ENCODE measurements at places on chromosomes 3 and 15.

DNA sequence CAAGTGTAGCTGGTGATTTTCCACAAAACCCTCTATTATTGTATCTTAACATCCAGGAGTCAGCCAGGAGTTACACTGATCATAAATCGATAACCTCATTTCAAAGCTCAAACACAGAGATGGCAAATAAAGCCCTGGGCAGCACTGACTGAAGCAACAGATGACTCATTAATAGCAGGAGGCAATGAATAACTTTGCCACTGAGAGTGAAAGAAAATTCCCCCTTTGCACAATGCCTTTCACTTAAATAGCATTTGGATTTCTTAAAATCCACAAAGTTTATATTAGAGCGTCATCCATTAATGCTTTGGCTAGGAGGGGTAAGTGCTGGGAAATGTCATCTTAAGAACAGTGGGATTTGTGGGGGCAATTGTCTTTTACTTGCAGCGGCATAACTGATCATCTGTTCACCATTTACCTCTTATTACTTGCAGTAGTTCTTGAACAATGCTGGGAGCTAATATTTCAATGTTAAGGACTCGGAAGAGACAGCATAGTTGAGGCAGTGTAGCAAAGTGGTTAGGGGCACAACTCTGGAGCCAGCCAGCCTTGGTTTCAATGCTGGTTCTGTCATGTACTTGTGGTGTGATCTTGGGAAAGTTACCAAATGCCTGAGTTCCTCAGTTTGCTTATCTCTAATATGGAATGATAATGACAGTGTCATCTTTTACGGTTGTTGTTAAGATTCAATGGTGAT lies 630.4 kb upstream of the TBL1XR1 start:
- DNase-seq = no peak

- no peak for DNase-seq
Measured at GRCh38 chr3:124653071-124653796, 77.0 kb upstream of the UMPS start.

- DNase-seq = no peak
Measured at GRCh38 chr3:42229942-42230688, 35.9 kb downstream of the CCK start.

- no peak for DNase-seq
Measured at GRCh38 chr3:121165397-121165837, 257.4 kb downstream of the STXBP5L start.

DNA sequence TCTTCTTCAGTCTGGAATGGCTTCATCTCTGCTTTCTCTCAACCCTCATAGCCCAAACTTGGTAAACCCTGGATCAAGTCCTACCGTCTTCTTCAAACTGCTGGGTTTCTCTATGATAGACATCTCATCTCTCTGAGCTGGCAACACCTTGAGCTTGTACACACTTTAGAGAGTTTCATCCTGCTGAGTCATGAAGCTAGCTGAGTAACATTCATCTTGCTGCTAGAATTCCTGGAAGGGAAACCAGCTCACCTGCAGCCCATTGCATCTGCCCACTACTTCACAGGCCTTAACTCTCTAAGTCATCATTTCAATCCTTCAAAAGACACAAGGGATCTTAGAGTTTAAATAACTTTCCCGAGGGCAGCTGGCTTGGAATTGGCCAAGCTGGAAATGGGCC lies 175.5 kb upstream of the RORA start:
- no peak for DNase-seq

DNA sequence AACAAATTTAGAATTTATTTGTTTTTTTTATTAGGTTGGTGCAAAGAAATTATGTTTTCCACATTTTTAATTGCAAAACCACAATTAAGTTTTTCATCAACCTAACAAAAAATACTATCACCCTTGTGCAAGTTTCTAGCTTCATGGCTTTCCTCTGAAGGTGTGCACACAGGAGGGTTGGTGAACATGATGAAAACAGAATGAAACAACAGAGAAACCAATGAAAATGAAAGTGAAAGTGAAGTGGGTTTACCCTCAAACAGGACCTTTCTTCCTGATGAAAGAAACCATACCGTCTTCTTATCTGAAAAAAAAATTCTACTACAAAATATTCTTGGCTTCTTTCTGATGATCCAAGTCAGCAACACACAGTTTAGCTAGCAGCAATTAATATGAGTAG lies 71.9 kb upstream of the FEZF2 start:
- no peak for DNase-seq

DNA sequence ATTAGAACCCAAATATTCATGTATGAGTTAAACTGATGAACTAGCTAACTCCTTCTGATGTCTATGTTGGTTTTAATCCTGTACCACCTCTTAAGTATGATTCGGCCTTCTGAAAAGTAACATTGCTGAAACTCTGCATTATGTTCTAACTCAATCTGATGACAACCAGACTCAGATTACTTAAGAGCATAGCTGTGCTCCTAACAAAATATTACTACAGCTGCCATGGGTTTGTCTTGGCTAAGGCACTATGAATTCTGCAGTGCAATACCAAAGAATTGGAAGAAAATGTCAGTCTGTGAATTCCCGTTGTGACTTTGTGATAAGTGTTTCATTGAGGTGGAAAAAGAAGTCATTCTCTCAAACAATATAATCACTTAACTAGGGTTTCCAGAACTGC lies 224.4 kb downstream of the ZMAT3 start:
- DNase-seq = no peak

GRCh38 chr3:138945709-138946662 lies 951 bp downstream of the FOXL2 start:
- DNase-seq = no peak

- DNase-seq = no peak
Measured at GRCh38 chr15:23687143-23687470, at the start of gene NDN. NDN (minus strand) TSS chr15:23687305; CDS start chr15:23687217, 88 bp downstream.

DNA sequence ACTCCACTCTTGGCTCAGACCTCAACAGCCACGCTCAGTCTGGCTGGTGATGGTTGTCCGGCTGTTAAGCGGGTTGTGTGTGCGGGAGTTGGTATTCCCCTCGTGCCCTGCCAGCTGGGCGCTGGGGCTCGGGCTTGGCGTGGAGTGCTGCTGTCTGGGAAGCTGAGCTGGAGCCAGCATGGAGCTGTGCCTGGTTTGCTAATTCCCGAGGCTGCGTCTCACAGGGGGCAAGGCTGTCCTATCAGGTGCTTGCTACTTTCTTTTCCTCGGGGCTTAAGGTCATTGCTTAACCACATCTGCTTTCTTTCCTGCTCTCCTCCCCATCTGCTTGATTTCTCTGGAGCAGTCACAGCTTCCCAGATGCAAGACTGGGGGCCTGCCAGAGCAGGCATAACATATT lies 29.9 kb downstream of the PDIA5 start:
- no peak for DNase-seq

DNA sequence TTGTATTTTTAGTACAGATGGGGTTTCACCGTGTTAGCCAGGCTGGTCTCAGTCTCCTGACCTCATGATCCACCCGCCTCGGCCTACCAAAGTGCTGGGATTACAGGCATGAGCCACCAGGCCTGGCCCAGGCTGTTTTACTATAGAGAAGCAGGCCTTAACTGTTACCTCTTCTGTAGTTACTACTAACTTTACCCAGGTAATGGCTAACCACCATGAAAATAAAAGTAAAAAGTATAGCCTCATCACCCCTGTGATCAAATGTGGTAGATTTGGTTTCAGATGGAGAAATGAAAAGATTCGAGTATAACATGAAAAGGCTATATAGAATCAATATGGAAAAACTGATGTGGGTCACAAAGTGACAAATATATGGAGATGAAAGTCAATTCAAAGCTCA lies 210.1 kb downstream of the CD47 start:
- DNase-seq = no peak

GRCh38 chr3:99373846-99374210 lies 264.6 kb upstream of the COL8A1 start:
- DNase-seq = no peak

- no peak for DNase-seq
Measured at GRCh38 chr3:139764936-139765335, 87.2 kb upstream of the NMNAT3 start.

- no peak for DNase-seq
Measured at GRCh38 chr3:48926425-48927392, 8.1 kb downstream of the ARIH2 start.

DNA sequence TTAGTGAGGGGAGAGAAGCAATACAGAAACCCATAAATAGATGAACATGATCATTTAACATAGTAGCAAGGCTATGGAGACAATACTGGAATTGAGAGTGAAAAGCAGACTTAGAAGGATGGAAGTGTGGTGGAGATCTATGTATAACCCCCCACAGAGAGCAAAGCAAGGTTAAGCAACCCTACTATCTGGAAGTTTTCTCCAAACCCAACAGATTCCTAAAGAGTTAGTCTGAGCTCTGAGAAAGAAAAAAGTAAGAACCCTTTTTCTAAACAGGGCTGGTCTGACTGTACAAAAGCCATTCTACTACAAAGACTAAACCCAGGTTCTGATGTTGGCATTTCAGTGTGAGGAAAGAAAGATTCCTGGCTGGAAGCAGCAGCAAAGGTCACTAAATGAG lies 153.2 kb downstream of the WNT5A start:
- no peak for DNase-seq

DNA sequence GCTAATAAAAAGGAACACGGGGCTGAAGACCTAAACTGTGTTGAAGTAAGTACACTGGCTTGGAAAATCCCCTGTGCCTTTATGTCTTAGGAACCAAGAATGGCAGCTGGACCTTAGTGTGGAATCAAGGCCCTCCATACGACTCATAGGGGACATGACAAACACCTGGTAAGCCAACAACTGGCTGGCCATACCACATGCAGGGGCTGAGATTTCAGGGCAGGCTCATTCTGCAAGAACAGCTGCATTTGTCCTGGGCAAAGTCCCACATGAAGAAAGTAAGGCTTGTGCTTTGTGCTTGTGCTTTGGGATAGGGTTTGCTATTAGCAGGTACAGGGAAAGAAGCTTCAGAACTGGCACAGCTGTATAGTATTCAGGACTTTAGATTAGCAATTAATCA lies 18.0 kb downstream of the ETV5 start:
- DNase-seq = no peak

GRCh38 chr3:134300520-134300919 lies 49.9 kb upstream of the RYK start:
- DNase-seq = no peak

DNA sequence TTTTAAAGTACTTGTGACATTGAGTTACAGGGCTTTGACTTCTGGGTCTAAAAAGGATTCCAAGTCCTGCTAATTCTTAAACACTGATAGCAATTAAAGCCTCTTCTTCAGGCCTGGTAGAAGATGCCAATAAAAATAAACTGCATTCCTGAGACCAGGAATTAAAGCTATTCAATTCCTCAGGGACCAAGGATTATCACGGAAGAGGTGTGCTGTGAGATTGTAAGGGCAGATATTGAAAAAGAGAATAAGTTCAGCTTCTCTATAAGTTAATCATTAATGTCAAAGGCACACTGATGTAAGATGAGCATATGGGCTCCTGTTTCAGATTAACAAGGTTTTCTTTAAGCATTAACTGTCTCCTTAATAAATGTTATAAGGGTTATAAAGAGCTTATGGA lies 611.3 kb downstream of the SI start:
- DNase-seq = no peak

DNA sequence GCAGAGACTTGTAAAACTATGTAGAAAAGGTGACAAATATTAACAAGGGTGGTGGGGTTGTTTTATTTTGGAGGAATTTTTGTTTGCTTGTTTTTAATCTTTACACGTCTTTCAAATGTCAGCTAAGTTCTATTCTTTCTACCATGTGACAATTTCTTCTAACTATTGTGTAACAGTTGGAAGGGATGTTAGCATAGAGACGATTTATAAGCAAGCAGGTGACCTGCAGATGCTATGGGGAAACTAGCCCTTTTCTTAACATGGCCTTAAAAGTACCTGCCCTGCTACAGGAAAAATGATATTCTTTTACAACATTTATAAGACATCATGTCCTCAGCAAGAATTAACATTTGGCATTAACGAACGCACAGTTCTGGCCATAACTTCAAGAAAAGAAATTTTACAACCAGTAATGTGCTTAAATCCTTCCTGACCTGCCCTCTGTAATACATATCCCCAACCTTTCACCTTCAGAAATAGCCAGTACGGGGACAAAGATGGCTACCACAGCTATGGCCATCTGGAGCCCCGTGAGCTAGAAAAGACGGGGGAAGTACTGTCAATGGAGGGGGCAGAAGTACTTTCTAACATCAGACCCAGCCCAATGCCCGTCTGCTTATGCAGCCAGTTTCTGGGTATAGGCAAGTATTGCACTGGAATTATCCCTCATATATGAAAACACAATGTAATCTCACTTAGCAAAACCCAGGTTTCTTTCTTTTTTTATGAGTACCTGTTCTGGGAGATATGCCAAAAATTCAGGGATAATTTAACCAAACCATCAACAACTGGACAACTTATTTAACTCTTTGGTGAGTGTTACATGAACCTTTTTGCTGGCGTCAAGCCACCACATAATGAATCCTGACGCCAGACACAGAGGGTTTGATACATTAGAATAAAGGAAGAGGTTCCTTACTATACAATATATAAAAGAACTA lies 67.7 kb upstream of the NR2F2 start:
- no peak for DNase-seq

- DNase-seq = no peak
Measured at GRCh38 chr15:67307156-67307555, 52.6 kb downstream of the IQCH start.

- DNase-seq = no peak
Measured at GRCh38 chr15:59042041-59042440, 54.6 kb downstream of the RNF111 start.

DNA sequence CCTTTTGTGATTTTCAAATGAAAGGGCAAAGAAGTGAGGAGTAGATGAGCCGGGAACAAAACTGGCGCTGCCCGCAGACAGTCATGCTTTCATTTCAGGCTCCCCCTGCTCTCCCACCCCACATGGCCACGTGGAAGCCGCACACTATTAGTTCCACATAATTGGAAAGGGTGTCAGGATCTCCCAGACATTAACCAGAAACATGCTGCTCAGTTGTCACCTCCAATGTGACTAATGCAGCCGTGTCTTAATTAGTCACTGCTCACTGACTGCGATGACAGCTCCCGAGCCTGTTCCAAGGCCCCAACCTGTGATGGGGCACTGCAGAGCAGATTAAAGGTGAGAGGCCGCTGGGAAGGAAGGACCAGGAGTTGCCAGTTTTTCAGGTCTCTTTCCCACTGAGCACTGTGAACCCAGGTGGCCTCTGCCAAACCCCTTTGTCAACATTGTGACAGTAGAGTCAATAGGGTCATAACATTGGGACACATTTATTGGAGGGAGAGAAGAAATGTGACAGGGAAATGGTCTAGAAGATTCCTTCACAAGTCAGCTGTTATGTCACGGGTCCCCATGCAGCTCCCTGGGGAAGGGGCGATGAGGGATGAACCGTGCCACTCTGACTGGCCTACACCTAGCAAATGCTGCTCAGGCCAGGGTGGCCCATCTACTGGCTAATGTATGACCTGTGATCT lies 38.6 kb upstream of the SFMBT1 start:
- DNase-seq = no peak

DNA sequence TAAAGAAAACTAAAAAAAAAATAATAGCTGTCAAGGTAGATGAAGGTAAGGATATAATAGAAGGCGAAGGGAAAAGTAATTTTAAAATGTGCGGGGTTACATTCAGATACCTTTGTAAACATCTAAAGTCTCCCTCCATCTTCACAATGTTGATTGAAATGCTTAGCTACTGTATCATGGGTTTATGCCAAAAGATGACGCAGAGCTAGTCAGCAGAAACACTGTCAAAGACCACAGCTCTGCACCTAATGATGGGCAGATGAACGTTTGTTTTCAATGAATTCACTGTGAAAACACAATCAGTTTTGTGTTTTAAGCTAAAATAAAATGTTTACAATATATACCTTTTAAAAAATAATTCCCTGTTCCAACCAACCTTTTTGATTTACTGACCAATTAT lies 61.2 kb downstream of the RFTN1 start:
- DNase-seq = no peak

- no peak for DNase-seq
Measured at GRCh38 chr3:37024820-37025405, 31.6 kb downstream of the MLH1 start.

All from stimulated activated CD8-positive, alpha-beta memory T cell treated with anti-CD3 and anti-CD28 coated beads, Interleukin-4, amount 100 ng/mL, for 24 hours (primary cell).